Aorta (tissue), 5 donors: ENCODE measurements at places on chromosomes 1 and 21. TPM values are rescaled to one million over a fixed set of nuclear protein-coding genes. Genes with fewer than 3 reads are reported as not detected.

DNA sequence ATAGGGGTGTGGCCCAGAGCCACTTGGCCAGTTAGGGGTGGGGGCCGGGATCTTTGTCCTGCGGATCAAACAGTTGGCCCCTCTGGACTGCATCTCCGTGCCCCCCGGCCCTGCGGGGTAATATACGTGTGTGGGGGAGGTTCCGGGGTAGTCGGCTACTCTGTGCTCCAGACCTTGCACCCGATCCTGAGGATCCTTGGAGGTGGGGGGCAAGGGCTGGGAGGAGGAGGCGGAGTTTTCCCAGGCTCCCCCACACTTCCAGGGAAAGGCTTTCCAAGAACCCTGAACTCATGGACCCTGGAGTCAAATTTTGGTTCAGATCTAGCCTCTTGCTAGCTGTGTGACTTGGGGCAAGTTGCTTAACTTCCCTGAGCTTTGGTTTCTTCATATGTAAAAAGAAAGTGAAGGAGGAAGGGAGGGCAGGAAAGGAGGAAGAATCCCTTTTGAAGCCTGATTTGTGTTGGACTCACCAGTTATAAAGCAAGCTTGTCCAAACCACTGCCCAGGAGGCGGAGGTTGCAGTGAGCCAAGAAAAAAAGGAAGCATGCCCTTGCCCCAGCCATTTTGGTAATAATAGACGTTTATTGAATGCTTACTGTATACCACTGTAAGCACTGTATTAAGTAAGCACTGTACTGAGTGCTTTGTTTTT, 686 bp downstream of the MIIP start:
- DNase-seq, result no peak

GRCh38 chr1:222711319-222712252, 705 bp downstream of the AIDA start:
- DNase-seq, result peak; percentile 73

GRCh38 chr1:37720231-37721130, 28.2 kb downstream of the CDCA8 start:
- no peak for DNase-seq

DNA sequence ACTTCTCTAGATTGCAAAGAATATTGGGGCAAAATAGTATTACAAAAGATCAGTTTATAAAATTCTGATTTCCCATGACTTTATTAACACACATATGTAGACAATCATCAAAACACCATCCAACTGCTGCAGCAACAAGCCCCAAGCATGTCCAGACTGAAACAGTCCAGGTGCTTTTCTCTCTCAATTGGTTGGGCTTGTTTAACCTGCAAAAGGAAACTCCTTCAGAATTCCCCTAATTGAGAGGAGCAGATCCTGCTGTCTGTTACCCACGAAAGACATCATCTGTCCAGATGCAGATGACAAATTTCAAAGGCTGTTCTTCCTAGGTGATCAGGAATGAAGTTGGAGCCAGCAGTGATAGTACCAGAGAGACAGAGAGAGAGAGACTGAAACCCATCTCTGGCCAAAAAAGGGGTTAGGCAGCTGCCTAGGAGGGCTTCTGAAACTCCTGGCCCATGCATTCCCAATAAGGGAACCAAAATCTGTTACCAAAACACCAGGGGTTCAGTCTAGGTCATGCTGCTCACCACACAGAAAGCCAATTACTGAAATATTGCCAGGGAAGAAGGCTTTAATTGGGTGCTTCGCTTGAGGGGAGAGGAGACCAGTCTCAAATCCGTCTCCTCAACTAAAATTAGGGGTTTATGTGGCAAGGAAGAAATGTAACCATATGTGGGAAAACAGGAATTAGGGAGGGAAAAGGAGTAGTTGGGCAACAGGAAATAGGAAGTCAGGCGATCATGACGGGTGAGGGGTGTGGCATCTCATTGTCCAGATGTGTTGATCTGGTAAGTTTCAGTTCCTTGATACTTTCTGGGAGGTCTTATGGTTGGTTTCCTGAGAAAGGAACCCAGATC, 34.7 kb upstream of the RGL1 start:
- no peak for DNase-seq

GRCh38 chr1:27365372-27366112, 1.2 kb downstream of the MAP3K6 start:
- DNase-seq, result peak; percentile 92

DNA sequence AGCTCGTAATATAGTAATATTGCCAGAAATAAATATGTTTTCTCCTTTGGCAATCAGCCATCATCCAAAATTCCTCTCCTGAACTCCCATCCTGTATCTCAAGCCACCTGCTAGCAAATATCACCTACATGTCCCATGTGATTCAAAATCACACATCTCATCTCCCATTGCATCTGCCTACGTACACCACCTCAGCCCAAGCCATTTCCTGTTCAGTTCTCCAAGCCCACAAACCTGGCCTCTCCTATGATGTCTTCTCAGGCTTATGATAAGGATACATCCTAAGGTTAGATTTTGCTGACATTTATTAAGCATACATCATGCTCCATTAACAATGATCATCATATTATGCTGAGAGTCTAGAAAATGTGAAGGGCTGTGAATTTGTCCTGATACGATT, 31.9 kb upstream of the DEGS1 start:
- DNase-seq, result no peak

- DNase-seq, result no peak
Measured at GRCh38 chr1:227756172-227756959, 21.1 kb downstream of the SNAP47 start.

- no peak for DNase-seq
Measured at GRCh38 chr1:51976846-51977602, 13.5 kb downstream of the RAB3B start.

- DNase-seq, result no peak
Measured at GRCh38 chr1:15065736-15066135, 87.8 kb upstream of the TMEM51 start.

GRCh38 chr21:22476726-22477646, 1478.8 kb downstream of the NCAM2 start:
- DNase-seq, result no peak

DNA sequence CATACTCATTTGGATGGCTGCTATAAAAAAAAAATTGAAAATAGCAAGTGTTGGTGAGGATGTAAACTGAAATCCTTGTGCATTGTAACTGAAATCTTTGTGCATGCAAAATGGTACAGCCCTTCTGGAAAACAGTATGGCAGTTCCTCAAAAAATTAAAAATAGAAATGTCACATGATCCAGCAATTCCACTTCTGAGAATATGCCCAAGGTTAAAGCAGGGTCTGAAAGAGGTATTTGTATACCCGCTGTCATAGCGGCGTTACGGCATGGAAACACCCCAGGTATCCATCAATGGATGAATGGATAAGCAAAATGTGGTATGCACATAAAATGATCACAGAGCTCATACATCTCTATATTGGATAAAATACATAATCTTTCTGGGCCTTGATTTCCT, 116.7 kb downstream of the RUSC1 start:
- no peak for DNase-seq

- DNase-seq, result no peak
Measured at GRCh38 chr21:41589620-41590175, 81.7 kb upstream of the TMPRSS2 start.

GRCh38 chr1:221987860-221988520, 246.1 kb upstream of the DUSP10 start:
- DNase-seq, result no peak

GRCh38 chr1:184033711-184034167, 3.8 kb downstream of the COLGALT2 start:
- no peak for DNase-seq

DNA sequence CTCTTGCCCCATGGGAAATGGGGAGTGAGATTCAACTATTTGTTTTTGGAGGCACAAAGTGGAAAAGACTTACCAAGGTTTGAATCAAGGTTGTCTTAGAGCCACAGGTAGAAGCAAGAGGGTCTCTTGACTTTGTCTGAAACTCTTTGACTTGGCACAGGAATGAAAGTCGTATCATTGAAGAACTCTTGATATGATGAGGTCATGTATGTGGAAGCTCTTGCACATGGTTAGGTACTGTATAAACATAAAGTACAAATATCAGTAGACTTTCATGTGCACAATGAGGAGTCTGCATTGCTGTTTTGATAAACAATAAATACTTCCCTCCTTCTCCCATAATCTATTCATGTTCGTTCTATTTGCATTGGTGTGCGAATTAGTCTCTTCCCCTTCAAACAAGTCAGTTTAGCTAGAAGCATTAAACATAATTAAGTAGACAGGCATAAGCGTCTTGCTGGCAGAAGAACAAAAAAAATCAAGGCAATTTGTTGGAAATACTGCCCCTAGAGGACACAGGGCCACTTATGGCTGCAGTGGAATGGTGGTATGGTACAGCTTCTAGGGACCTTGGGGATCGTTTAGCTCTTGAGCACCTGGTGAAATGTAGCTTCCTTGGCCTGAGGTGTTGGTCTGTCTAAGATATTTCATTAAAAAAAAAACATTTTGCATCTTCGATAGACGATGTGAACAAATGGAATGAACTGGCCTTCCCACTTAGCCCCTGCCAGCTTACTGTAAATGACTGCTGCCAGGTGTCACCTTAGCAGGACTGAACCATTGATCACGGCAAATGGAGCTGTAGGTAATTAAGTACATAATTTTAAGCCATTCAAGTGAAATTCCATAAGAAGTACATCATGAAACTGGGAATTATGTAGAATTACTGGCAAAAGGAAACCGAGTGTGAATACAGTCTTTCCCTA, 218.0 kb upstream of the GALNT2 start:
- no peak for DNase-seq

DNA sequence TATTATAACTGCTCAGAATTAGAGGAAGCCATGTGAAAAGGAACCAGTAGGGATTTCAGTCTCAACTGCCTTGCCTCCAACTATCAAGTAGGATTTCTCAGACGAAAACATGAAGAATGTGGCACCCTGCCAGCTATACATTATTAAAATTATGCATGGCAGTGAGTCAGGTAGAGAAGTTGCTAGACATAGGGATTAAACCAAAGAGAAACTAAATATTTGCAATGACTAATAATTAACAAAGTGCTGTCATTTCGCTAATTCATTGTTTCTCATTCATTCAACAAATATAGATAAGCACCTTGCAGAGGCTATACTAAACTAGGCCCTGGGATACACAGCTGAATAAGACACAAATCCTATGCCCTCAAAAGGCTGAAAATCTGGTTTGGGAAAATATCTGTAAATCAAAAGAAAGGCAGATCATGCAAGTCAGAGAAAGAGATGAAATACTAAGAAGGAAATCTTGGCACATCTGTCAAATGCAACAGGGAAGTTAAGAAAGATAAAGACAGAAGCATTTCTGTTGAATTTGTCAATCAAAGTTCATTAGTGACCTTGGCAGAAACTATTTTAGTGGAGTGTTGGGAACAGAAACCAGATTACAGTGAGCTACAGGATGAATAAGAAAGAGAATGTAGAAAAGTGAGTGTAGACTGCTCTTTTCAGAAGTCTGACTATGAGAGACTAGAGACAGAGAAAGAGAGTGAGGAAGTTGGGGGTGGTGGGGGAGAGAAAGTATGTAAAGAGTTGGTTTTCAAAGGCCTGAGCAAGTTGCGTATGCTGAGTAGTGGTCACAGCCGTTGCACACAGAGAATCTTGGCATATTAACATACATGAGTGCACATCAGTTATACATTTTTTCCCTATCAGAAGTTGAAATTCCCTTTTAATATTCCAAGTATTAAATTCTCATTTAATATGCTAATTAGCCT, 14.7 kb upstream of the NBPF11 start:
- no peak for DNase-seq

DNA sequence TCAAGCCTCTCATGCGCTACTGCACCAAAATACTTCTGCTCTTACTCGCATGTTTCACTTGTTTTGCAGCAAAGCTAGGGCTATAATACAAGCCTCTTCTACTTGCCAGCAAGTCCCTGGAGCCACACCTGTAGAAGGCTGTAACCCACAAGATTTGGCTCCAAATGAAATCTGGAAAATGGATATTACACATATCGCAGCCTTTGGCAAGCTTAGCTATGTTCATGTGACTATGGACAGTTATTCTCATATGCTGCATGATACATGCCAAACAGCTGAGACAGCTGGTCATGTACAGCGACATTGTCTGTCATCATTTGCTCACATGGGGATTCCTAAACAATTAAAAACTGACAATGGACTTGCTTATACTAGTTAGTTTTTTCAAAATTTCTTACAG, 270.3 kb downstream of the COL11A1 start:
- no peak for DNase-seq

- no peak for DNase-seq
Measured at GRCh38 chr1:177278626-177279390, 108.0 kb downstream of the BRINP2 start.

DNA sequence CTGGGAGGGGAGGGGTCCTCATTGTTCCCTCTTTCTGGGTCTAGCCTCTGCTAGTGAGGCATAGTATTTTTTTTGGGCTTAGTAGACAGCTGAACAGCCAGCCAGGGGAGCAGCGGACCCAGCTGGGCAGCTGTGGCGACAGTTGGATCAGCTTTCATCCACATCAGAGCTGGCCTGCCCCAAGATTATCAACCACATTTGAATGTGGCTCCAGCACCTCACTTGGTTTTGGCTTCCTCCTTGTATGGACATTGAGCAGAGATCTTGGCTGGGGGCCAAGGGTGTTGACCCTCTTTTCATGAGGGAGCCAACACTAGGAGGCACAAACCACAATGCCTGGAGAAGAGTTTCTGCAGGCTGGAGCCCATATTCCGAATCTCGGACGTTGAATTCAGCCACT, 25.0 kb downstream of the WNT4 start:
- DNase-seq, result no peak

DNA sequence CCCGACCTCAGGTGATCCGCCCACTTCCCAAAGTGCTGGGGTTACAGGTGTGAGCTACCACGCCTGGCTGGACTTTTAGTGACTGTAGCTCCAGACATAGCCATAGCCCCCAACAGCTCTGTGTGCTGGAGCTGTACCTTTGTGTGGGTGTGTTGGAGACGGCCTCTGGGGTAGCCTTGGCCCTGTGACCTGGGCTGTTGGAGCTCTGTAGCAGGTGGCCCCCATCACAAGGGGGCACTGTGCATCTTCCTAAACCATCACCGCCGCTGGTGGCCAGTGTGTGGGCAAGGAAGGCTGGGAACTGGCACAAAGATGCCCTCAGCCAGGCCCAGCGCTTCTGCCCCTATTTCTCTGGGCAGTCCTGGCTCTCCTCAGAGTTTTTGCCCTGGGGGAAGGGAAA, 38.4 kb upstream of the FOXO6 start:
- DNase-seq, result no peak

DNA sequence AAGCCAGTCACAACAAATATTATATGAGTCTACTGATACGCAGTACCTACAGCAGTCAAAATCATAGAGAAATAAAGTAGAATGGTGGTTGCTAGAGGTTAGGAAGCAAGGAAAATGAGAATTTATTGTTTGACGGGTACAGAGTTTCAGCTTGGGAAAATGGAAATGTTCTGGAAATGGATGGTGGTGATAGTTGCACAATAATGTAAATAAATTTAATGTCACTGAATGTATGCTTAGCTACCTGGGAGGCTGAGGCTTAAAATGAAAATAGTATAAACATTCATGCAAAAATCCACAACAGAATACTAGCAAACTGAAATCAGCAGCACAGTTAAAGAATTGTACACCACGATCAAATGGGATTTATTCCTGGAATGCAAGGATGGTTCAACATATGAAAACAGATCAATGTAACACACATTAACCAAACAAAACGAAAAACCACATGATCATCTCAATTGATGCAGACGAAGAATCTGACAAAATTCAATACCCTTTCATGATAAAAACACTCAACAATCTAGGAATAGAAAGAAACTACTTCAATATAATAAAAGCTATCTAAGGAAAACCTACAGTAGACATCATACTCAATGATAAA, 10.7 kb downstream of the TUT4 start:
- no peak for DNase-seq

The KRTAP11-1 gene
- not detected for total RNA-seq

The SPATA46 gene
- total RNA-seq, result not detected

The C1orf141 gene
- not detected for total RNA-seq

The KCNK1 gene
- 5.9 TPM for total RNA-seq

The WARS2 gene
- total RNA-seq, result 11.5 TPM

The TMPRSS3 gene
- not detected for total RNA-seq

The AMY2A gene
- total RNA-seq, result 2.8 TPM

The PINK1 gene
- total RNA-seq, result 90.2 TPM
